Astrocyte of the hippocampus (primary cell): ENCODE measurements at places on chromosomes 5 and 9.

- DNase-seq = no peak
Measured at GRCh38 chr9:107068581-107068980, 205.6 kb downstream of the ZNF462 start.

DNA sequence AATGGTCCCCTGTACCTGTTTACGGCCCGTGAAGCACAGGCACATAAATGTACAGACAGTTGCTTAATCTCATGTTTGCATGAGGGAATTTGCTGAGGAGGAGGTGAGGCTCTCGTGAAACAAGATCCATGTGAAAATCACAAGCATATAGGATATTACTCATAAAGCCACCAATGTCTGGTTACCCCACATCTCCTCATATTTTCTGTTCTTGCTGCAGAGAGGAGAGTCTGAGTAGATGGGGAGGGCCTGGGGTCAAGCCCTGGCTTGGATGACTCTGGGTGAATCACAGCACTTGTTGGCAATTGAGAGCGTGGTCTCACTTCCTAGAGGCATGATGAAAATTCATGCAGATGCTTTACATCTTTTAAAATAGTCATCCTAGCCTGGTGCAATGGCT lies 975 bp downstream of the AGXT2 start:
- peak; percentile 38 for DNase-seq

DNA sequence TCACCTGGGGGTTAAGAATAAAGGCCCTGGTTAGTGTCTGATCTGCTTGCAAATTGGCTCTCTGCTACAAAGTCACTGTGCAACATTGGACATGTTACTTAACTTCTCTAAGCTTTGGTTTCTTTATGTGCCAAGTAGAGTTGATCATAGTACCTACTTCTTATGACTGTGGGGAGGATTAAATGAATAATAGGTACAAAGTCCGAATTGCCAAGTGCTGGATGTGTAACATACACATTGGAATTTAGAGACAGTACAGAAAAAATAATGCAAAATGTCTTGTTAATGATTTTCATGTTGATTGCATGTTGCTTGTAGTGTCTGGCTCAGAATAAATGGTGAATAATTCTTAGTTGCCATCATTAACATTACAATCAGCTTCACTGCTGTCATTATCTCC lies 2.2 kb downstream of the DOCK8 start:
- DNase-seq = no peak

- DNase-seq = no peak
Measured at GRCh38 chr5:618450-618849, 6.3 kb downstream of the CEP72 start.

- no peak for DNase-seq
Measured at GRCh38 chr5:158763217-158763616, 336.5 kb downstream of the EBF1 start.

- DNase-seq = peak; percentile 65
Measured at GRCh38 chr5:7395947-7396712, at the start of gene ADCY2. ADCY2 (plus strand) TSS chr5:7396138; CDS start chr5:7396297, 159 bp downstream.

DNA sequence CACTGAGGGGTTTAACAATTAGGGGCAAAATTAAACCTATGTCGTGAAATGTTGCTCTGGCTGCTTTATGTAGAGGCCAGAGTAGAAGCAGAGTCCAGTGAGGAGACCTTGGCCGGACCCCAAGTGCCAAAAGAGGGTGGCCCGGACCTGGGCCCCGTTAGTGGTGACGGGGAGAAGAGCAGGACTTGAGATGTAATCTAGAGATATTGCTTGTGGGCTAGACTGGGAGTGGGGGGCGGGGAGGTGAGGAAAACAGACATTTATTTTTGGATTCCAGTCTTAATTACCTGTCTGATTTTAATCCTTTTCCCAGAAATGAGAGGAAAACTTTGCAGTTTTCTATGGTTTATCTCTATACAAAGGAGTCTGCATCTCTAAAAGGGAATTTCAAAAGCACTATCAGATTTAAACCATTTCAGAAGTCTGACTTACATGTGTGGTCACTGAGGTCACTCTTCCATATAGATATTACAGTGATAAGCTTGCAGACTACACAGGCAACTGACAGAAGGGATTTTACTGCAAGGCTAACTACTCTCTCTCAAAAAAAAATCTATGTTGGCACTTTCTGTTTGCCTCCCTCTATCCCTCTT lies 108.1 kb downstream of the MED27 start:
- DNase-seq = no peak

GRCh38 chr5:177327539-177328522 lies 16.1 kb upstream of the MXD3 start:
- peak; percentile 90 for DNase-seq

DNA sequence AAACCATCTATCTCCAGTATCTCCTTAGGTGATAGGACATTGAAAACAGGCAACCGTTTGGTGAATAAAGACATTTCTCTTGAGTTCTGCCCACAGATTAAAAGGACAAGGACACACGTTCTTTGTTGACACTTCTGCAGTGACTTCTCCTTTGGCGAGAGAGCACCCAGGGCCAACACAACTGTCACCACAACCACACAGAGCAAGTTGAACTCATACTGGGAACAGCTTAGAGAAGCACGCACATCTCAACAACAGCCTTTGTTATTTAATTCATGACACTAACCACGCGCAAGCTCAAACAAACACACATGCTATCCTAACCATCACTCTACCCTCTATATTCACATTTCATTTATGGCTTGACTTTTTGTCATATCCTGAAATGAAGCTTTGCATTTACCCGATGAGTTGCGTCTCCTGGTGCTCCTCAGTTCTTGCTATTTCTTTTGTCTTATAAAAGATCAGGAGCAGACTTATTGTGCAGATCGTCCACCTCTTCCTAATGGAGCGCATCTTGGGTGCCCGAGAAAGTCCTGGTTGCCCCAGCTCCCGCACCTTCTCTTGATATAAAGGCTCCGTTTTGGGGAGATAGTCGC lies 543 bp downstream of the ST8SIA4 start:
- DNase-seq = peak; percentile 34

DNA sequence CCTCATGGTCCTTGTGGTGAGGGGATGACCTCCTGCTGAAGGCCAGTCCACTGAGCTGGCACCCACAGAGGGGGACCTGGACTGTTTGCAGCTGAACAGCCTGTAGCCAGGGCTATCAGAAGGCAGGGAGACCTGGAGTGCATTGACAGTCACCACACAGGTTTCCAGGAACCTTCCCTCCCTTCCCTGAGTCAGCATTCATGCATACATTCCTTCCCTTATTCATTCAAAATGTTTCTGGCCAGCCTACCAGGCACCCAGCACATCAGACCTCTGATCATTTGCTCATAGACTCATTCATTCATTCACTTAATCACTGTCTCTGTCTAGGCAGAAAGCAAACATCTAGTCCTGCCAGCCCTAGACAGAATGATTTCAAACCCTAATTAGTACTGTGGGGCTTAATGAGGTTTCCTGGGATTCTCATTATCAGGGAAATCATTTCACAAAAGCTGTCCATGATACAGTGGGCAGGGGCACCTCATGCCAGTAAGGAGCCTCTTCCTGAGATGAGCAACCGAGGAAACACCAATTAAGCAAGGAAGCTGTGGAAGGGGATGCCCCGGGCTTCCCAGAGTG lies 110.1 kb upstream of the PPP1R26 start:
- DNase-seq = peak; percentile 49

GRCh38 chr5:42992088-42992879 lies 47.8 kb downstream of the ANXA2R start:
- DNase-seq = peak; percentile 89

DNA sequence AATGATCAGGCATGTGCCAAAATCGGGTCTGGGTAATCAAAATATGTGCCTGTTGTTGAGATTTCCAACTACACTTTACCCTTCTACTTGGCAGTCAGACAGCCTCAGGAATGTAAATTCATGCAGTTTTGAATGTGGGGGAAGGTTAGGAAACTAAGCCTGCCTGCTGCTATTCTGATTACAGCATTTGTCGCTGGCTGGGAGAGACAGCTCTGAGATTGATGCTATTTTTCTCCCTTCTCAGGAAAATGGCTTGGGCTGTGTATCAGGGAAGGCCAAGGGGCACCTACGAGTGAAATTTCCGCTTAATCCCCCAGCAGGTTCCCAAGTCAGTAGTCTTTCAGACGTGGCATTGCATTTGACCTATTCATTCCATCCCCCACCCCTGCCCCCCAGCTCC lies 3.6 kb upstream of the RGS7BP start:
- DNase-seq = peak; percentile 48
